ENCODE measurements at places on chromosomes 2 and 18. TPM values are rescaled to one million over a fixed set of nuclear protein-coding genes. Genes with fewer than 3 reads are reported as not detected.
A peak's percentile ranks its signal among the peaks of the same experiment; 100 is the strongest.

The CFAP65 gene
- not detected for total RNA-seq

The C2orf66 gene
- total RNA-seq = not detected

The NOP58 gene
- 170 TPM for total RNA-seq

The TTL gene
- 29.2 TPM for total RNA-seq

The CD302 gene
- total RNA-seq = 0.74 TPM

The ANKRD62 gene
- not detected for total RNA-seq

The MAP3K19 gene
- total RNA-seq = not detected

The TEX44 gene
- not detected for total RNA-seq

The CHCHD5 gene
- 34.8 TPM for total RNA-seq

The LHCGR gene
- total RNA-seq = not detected

The TMEM200C gene
- total RNA-seq = not detected

GRCh38 chr2:154455166-154455565, 243.3 kb upstream of the KCNJ3 start:
- DNase-seq = no peak

- peak; percentile 64 for DNase-seq
Observed at GRCh38 chr18:49510393-49511115, 23.5 kb upstream of the C18orf32 start.

DNA sequence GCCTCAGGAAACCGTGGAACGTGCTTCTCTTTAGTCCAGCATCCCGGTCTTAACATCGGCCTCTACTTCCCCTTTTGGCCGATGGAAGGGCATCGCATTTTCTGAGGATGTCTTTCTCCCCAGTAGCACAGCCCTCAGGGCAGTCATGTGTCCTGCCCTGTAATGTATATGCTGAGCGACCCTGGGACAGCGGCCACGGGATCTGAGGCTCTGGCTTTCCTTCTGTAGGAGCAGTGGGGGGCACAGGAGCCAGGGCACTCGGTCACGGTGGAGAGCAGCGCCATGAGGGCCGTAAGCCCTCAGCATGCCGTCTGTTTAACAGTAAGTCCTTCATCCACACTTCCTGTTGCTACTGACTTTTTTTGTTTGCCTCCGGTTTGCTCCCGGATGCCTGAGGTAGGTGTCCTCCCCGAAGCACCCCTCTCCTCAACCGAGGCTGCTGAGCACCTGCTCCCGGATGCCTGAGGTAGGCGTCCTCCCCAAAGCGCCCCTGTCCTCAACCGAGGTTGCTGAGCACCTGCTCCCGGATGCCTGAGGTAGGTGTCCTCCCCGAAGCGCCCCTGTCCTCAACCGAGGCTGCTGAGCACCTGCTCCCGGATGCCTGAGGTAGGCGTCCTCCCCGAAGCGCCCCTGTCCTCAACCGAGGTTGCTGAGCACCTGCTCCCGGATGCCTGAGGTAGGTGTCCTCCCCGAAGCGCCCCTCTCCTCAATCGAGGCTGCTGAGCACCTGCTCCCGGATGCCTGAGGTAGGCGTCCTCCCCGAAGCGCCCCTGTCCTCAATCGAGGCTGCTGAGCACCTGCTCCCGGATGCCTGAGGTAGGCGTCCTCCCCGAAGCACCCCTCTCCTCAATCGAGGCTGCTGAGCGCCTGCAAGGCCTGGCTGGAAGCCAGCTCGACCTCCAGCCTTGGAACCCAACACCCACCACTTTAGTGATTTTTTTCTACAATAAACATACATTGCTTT, 169.3 kb downstream of the HDAC4 start:
- peak; percentile 32 for DNase-seq

GRCh38 chr2:24482251-24482971, 8.6 kb upstream of the NCOA1 start:
- no peak for DNase-seq

- no peak for DNase-seq
Observed at GRCh38 chr2:139876964-139877363, 1096.8 kb upstream of the NXPH2 start.

- DNase-seq = peak; percentile 35
Observed at GRCh38 chr2:219997341-219997851, 370.0 kb downstream of the SLC4A3 start.

- no peak for DNase-seq
Observed at GRCh38 chr2:31324016-31324633, 90.2 kb downstream of the EHD3 start.

- DNase-seq = no peak
Observed at GRCh38 chr2:195612611-195613495, 44.2 kb upstream of the SLC39A10 start.

GRCh38 chr2:170892391-170892951, 36.6 kb upstream of the GORASP2 start:
- DNase-seq = no peak

GRCh38 chr2:70834881-70835280, 735 bp downstream of the CD207 start:
- DNase-seq = no peak

GRCh38 chr2:179861416-179862067, at the start of gene ZNF385B:
ZNF385B (minus strand) TSS chr2:179861612.
- DNase-seq = peak; percentile 3

- DNase-seq = no peak
Observed at GRCh38 chr2:45836740-45837139, 185.3 kb downstream of the PRKCE start.

DNA sequence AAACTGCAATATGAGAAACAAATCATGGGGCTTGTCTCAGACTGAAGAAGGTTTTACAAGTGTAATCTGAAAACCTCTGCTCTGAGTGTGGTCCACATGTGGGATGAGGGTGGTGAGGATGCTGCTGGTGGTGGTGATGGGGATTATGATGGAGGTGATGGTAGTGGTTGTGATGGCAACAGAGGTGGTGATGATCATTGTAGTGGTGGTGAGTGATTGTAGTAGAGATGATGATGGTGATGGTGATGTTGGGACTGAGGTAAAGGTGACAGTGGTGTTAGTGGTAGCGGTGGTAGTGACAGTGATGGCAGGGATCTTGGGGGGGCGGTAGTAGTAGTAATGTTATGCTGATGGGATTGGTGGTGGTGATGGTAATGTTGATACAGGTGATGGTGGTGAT, 217.8 kb downstream of the ANAPC1 start:
- DNase-seq = no peak

- DNase-seq = no peak
Observed at GRCh38 chr18:56255381-56255780, 383.0 kb downstream of the TXNL1 start.

GRCh38 chr2:142980246-142981068, 103.0 kb downstream of the KYNU start:
- no peak for DNase-seq

DNA sequence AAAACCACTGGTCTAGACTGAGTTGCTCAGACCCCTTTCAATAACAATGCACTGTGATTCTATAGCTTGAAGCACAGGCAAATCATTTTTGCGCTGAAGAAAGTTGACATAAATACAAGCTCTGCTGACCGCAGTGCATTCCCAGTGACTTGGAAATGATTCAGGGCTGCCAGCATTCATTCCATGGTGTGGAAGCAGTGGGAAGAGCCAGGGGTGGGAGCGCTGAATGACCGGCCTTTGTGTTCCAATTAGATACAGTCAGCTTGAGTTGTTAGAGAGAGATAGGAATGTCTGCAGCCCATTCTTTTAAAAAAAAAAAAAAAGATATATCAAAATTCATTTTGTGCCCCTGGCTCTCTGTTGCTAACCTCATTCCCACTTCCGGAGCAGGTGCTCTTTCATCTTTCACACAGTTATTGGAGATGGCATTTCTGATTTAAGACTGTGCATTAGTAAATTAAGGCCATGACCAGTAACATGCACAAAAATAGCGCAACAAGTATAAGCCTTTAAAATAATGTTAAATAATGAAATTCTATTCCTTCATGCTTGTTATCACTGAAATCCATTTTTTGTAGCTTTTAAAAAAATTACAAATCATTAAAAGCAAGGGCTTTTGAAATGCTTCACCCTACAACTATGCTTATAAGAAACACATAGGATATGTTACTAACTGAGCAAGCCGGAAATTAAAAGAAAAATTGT, 59.4 kb upstream of the CTLA4 start:
- no peak for DNase-seq

DNA sequence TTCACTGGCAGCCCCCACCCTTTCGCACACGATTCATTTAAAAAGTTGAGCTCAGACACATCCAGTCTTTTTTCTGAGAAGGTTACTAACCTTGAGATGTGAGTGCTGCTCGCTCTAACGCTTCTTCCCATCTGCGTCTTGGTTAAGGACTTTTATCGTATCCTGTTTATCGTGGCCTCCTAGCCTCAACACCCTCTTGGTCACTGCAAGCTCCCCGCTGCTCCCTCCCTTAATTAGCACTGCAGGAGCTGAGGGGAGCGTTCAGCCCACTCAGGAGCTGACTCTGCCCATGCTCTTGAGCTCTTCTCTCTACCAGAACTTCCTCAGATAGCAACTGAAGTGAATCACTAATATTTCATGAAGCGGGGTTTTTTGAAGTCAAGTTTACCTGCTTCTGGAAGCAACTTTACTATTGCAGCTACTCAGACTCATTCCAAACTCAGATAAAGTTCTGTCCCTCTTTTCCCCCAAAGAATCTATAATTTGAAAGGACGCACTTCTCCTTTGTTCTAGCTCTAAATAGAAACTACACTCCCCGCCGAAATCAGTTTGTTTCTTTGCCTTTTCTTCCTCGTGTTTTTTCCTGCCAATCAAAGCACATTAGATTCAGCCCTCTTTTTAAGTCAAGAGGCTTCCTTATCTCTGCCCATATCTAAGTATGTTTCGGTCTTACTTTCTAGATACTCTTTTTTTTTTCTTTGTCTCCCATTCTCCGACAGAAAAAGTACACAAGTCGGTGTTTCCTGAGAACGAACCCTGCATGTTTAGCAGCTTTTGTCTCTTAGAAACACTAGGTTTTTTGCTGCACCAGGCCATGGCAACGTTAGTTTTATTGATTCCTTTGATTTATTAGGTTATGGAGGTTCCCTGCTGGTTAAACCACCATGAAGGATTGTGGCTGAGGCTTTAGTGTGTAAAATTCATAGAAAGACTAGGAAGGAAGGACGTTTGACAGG, 9.3 kb upstream of the CD226 start:
- no peak for DNase-seq

- no peak for DNase-seq
Observed at GRCh38 chr18:45728336-45729010, 4.5 kb downstream of the SLC14A1 start.

DNA sequence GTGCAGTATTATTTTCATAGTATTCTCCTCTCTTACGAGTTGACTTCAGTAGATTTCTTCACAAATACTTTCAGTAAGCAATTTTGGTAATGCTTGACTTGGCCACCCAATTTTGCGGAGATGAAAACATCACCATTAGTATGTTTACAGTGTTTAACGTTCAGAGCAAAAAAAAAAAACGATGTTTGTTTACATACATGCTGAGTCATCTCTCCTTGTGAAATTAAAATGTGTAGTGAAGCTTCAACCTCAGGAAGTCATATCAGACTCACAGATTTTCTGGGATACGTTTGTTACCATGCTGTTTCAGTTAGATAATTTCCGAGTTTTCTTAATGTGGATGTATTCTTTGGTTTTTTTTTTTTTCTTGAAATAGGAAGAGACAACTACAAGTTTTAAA, 100.1 kb downstream of the CTNNA2 start:
- DNase-seq = no peak

GRCh38 chr2:216690853-216691741, 4.3 kb downstream of the IGFBP5 start:
- DNase-seq = peak; percentile 60

- no peak for DNase-seq
Observed at GRCh38 chr2:71777946-71778345, 324.6 kb downstream of the DYSF start.

DNA sequence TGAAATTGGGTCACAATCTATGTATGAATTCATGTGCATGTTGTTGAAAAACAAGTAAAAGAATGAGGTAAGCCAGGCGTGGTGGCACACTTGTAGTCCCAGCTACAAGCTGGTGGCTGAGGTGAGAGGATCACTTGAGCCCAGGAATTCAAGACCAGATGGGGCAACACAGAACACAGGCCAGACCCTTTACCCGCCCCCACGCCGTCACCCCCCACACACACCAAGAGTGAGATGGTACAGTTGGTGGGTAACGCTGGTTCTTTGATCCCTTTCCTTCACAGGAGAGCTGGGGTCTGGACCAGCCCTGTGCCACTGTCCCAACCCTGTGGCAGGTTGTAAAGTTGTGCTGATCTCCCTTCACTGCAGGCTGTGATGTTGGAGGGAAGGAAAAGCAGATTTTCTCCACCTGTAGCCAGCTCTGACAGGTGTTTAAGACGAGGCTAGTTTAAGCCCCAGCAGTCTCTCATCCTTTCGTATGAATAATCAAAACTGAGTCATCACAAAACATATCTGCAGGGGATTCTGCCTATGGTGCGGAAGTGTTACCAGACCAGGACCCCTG, 13.6 kb downstream of the B3GNT2 start:
- DNase-seq = no peak

GRCh38 chr2:110897966-110898365, 165.6 kb downstream of the ACOXL start:
- no peak for DNase-seq

DNA sequence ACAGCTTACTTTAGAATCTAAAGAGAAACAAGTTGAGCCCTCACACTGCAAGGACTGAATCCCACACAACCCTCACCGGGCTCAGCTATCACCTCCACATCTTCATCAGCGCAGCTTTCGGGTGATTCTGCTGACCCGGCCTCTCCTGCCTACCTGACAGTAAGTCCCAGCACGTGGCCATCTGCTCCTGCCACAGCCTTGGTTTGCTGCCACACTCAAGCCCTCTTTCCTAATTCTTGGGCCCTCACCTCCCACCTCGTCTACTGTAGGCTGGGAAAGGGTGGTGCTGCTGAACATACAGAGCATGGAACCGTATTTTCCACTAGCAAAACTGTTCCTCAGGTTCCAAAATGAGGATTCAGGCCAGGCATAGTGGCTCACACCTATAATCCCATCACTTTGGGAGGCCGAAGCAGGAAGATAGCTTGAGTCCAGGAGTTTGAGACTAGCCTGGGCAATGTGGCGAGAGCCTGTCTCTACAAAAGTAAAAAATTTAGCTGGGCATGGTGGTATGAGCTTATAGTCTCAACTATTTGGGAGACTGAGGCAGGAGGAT, 55.3 kb upstream of the HAAO start:
- DNase-seq = no peak

- DNase-seq = no peak
Observed at GRCh38 chr2:241675885-241676284, 10.7 kb downstream of the DTYMK start.

- DNase-seq = no peak
Observed at GRCh38 chr2:63662028-63662804, 73.5 kb downstream of the MDH1 start.
